ENCODE measurements at places on chromosomes 7 and 10. TPM values are rescaled to one million over a fixed set of nuclear protein-coding genes. Genes with fewer than 3 reads are reported as not detected.

Gene CCDC186
- 6.7 TPM for total RNA-seq

Gene SMARCD3
- total RNA-seq, result 11.8 TPM

Gene PRR15
- total RNA-seq, result not detected

Gene KCP
- 1.4 TPM for total RNA-seq

Gene CYP3A4
- not detected for total RNA-seq

Gene MBLAC1
- 2.6 TPM for total RNA-seq

GRCh38 chr7:7329326-7329725 is 147.0 kb downstream of the C1GALT1 start:
- DNase-seq, result no peak

GRCh38 chr10:119246862-119247549 is 39.6 kb downstream of the GRK5 start:
- DNase-seq, result no peak

- no peak for DNase-seq
Observed at GRCh38 chr7:115763347-115763746, 267.2 kb downstream of the TFEC start.

DNA sequence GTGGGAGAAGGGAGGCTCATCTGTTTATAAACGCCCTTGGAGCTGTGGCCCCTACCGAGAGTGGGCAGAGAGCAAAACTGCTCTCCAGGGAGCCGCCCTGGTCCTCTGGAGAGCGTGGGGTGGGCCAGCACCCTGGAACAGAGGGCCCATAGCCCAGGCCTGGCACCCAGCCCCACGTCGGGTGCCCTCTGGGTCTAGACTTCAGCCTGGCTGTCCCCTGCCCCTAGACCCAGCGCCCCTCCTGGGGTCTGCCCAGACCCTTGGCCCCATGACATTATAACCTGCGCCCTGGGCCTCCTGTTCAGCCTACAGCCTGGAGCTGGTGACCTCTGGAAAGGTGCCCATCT is 24.7 kb downstream of the GET4 start:
- DNase-seq, result no peak

DNA sequence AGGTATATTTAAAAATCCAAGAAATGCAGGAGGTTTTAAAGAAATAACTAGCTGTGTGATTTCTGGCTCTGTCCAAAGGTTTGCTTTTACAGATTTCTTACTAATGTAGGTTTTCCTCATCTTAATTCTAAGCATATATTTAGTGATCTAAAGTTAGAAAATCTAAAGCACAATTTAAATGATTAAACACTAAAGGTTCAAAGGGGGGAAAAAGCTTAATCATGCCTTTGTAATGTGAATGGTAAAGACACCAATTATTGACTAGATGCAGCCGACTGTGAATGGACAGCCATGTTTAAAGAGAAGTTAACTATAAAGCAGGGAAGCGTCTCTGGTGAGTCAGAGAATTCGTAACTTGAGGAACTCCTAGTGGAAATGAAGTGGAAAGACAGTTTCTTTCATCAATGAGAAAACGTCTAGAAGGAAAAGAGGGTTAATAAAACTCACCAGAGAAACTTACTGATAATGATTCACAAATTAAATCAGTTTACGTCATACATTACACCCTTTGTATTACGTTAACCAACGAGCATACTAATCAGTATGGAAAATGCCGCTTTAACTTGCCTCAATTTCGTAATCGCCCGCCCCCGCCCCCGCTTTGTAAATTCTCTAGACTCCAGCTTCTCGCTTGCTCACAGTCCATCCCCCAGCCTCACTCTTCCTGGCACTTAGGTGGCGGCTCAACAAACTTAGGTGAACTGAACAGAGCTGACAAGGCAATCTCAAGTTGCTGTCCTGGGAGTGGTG is 1.1 kb upstream of the HBP1 start:
- peak; percentile 71 for DNase-seq

DNA sequence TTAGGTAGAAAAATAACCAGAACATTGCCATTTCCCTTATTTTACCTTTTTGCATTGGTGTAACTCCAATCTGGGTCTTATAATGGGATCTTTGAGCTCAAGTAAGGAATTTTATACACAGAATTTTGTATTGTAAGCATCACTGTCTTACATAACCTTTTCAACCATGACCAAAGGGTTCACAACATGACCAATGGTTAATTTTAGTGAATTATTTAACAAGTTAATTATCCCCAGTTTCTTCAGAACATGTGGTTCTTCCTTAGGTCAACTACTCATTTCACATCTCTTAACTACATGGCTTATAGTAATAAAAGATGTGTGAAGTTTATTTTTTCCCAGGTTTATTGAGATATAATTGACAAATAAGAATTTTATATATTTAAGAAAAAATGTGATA is 74.2 kb upstream of the RHOBTB1 start:
- DNase-seq, result no peak

DNA sequence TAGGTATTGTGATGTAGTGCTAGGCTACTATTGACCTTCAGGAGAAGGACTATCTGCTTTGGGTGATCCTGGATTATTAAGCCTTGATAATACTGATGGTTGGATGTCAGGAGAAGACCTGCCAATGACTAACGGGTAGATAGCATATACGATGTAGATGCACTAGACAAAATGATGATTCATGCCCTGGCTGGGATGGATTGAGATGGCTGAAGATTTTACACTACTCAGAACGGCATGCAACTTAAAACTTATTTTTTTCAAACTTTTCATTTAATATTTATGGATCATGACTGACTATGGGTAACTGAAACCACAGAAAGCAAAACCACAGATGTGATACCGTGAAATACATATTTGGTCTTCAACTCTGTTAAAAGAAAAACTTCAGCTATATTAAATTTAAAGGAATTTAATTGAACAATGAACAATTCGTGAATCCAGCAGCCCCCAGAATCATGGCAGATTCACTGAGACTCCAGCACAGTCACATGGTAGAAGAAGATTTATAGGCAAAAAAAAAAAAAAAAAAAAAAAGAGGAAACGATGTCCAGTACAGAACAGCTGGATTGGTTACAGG is 124.6 kb upstream of the CDK13 start:
- DNase-seq, result no peak

DNA sequence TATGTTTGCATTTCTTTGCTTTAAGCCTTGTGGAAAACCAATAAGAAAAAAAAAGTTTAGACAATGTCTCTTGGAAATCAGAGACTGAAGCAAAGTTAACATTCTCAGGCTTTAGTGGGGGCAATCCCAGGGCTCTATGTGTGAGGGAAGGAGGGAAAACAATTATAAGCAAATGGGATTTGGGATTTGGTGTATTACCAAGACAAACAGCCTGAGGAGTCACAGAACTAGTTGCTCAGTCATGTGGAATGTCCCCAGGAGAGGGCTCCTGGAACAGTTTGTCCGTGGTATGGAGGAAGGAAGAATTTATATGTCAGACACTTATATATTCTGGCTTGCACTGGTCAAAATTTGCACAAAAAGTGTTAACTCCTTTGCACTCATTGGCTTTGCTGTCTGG is 562.9 kb upstream of the TPK1 start:
- peak; percentile 15 for DNase-seq

GRCh38 chr10:77179015-77179695 is 458.5 kb downstream of the KCNMA1 start:
- peak; percentile 95 for DNase-seq

GRCh38 chr7:142313528-142313927 is 55.7 kb upstream of the PRSS58 start:
- no peak for DNase-seq

GRCh38 chr7:137953043-137953664 is 48.7 kb downstream of the CREB3L2 start:
- DNase-seq, result peak; percentile 50

DNA sequence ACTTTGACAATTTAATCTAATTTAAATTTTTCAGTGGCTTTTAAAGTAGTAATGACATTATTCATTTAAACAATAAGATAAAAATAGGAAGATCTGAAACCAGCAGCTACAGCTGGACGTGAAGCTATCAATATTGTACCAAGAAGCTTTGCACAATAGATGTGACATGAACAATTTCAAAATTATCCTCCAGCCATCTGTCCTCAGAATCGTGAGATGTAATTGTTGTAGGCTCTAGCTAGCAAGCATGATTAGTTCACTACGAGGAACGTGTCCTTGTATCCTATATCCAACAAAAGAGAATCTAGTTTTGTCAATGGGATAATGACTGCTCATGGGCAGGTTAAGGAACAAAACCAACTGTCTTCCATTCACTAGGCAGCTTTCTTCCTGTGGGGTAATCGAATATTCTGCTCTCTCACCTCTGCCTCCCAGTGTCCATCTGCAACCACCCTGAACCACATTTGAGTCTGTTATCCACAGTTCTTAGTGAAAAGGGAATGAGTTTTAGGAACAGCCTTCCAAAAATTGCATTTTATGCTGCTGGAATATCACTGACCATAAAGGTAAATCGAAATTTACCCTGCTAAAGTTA is 247.3 kb downstream of the PARD3 start:
- no peak for DNase-seq

All from HT1080 (cell line).